ENCODE measurements at places on chromosomes 2 and 18.

DNA sequence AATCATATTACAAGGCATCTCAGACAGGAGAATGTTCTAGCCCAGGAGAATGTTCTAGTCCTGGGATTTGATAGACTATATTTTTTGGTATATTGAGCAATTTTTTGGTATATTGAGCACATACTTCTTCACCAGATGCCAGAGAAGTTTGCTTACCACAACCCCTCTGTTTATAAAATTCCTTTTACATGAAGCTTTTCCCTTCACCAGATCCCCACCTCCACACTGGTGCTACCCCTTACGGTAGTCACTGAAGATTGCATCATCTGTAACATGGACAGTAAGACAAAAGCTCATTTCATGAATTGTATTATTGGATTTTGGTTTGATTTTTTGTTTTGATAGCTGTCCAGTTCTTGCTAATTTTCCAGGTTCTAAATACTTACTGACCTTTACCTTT is 7.2 kb upstream of the HNMT start:
- no peak for DNase-seq

DNA sequence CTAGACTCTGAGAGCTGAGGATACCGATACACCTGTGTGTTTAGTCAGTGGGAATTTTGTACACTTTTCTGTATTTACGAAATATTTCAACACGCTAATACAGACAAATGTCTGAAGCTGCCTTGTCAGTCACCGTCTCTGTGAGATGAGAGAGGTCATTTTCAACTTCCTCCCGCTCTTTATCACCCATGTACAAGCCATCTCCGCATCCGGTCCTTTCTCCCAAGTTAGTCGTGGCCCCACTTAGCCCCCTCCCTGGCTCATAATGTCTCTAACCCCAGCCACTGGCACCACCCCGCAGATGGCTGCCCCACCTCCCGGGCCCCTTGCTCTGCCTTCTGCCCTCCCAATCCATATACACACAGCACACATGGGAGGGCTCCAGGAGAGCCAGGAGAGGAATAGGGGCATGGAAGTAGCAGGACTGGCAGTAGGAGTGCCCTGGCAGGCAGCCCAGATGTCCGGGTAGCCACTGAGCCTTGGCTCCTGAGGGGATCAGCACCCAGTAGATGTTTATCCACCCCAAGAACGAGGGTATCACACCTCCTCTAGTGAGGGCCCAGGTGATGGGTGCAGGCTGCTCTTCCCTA is 2.0 kb upstream of the RUFY4 start:
- no peak for DNase-seq

DNA sequence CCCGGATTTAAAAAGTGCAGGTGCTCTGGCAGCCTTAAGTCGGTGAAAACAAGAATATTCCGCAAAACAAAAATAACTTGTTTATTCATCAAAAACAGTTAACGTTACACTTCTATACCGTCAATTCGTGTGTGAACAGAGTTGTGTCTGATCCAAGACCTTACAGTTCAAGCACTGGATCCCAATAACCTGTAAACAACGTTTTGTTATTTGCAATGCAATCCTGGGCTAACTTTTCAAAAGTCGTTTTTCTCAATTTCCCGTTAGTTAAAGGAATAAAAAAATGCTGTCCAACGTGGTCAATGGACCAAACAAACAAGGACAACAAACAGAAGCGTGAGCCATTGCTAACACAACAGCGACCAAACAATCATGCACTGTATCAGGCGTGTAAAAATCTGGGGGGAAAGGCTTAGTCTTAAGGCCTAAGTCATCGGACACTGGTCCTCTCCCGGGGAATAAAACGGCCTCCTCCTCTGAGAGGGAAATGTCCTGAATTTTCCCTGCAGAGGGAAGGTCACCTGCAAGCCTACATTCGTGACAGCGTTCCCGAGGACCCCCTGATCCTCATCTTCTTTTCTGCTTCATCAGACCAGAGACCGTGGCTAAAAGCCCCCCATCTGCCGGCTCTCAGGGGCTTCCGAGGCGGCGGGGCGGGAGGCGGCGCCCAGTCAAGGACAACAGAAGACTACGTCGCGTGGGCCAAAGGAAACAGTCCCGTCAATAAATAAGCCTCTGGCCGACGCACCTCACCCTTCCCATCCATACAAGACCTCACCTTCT is 490 bp downstream of the NDUFS1 start:
- DNase-seq = no peak

DNA sequence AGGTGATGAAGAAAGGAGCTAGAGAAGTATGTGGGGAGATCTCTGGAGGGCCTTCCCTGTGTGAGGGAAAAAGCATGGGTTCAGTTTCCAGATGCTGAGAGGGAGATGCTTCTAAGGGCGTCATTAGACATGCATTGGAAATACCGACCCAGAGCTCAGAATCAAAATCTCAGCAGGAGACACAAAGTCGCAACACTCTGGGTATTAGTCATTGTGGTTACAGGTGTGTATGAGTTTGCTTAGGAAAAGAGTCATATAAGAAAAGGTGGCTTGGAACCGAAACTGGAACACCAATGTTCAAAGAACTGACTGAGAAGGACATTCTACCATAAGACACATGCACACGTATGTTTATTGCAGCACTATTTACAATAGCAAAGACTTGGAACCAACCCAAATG is 477.1 kb downstream of the FBXO15 start:
- DNase-seq = no peak

- DNase-seq = no peak
These were observed 48.3 kb downstream of the CABLES1 start for GRCh38 chr18:23183411-23184150.

DNA sequence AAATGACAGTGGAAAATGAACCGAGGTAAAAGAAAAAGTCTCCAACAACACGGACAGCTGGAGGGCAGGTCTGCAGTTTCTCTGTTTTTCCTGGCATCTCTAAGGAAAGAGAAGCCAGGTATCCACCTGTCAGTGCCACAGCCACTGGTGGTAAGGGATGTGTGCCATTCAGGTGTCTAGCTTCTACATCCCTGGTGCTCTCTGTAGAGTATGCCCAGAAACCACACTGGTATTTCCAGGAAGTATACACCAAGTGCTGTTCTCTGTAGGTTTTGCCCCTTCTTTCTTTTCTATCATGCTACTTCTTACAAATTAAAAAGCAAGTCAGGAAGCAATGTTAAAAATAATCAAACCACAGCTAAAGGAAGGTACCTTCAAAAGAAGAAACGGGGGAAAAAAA is 7.6 kb upstream of the AGFG1 start:
- no peak for DNase-seq

DNA sequence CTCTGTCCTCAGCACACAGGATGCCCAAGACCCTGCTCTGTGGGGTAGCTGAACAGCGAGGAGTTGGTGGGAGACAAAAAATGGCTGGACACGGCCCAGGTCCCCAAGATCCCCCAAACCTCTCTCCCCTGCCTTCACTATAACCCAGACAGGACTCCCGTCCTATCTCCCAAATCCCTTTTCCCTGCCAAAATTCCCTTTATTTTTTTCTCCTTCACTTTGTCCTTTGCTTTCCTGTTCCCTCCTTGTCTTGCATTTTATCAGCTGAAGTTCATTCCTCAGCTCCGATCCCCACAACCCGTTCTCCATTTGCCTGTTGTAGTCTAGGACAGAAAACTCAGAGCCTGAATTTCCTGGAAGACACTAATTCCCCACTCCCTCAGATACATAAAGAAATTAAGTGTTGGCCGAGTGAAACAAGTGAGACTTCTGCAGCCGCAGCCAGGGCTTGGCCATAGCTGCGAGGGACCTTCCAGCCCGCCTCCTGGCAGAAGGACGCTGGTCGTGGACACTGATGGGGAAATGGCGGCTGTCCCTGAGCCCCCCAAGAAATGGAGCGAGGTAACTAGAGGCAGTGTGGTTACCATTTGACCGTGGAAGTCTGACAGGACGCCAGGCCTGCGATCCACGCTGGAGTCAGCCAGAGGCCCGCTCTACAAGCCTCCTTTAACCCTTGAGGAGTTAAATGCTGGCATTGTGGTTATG is 173.6 kb downstream of the BCL2 start:
- no peak for DNase-seq

- DNase-seq = no peak
These were observed 7.8 kb upstream of the DES start for GRCh38 chr2:219410390-219410789.

Data from endothelial cell of umbilical vein (primary cell).